Activated naive CD8-positive, alpha-beta T cell treated with anti-CD3 and anti-CD28 coated beads, Interleukin-2, amount 50 U/mL, for 24 hours (primary cell): ENCODE measurements at places on chromosomes 2 and 18.
A peak's percentile ranks its signal among the peaks of the same experiment; 100 is the strongest.

DNA sequence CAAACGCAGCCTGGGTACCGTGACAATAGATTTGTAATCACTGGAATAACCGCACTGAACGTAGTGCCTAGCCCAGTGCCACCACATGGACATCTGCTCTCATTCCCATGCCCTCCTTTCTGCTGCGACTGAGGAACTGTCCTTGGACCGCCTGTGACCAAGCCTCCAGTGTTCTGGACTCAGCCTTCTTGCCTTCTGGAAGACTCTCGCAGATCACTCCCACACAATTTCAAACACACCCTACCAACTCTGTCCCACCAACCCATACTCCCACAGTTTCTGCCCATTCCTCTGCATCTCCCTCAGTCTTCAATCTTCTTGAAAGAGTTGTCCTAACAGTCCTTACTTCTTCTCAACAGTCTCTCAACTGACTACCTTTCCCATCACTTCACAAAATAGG, 2.1 kb downstream of the RNF149 start:
- DNase-seq: no peak

DNA sequence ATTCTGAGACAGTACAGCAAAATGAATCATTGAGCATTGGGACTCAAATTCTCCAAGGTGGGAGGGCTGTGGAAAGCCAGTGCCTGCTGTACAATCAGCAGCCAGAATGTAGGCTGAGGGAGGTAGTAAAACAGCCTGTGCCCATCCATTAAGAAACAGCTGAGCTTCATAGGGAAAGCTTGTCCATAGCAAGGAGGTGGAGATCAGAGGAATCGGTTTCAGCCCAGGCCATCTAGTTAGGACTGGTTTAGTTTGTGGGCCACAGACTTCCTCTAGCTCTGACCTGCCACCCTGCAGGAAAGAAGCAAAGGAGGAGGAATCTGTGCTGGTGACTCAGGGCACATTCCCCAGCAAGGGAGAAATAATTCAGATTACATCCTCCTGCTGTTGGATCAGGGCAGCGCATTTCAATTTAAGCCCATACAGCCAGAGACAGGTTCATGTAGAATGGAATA, 333.4 kb downstream of the SETBP1 start:
- no peak for DNase-seq

DNA sequence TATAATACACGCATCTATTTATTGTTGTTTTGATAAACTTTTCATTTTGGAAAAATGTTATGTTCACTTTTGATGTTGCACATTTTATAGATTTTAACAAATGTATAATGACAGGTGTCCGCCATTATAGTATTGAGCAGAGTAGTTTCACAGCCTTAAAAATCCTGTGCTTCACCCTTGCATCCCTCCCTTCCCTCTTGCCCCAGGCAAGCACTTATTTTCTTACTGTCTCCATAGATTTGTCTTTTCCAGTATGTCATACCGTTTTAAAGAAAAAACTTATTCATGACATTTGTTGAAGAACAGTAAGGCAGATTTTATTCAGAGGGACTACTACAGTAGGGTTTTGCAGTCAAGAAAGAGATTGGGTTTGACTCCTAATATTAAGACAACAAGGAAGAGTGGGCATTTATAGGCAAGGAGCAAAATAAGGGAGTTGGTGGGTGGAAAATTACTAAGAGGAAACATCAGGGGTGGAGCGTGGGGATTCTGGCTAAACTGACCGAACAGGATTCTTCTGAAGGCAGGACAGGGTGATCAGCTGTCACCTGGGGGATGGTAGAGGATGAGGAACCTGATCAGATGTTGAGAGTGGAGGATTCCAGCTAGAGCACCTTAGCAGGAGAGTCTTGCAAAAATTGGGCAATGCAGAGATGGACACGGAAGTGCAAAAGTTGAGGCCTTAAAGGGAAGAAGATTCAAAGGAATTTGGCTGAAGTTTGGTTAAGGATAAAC, 108.8 kb downstream of the NCK2 start:
- DNase-seq: no peak

DNA sequence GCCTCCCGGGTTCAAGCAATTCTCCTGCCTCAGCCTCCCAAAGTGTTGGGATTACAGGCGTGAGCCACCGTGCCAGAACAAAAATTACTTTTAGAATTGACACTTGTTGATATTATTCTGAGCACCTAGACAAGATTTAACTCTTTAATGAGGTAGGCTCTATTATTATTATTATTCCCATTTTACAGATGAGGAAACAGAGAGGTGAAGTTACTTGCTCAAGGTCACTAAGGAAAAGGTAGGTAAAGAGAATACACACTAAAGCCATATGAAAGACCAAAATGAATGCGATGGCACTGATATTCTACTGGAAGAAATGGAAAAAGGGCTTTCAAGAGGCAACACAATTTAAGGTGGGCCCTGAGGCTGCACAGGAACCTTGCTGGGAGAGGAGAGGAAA, 73.8 kb upstream of the ZFP36L2 start:
- DNase-seq: no peak

GRCh38 chr18:51537487-51537886, 340.0 kb upstream of the MEX3C start:
- DNase-seq: no peak

DNA sequence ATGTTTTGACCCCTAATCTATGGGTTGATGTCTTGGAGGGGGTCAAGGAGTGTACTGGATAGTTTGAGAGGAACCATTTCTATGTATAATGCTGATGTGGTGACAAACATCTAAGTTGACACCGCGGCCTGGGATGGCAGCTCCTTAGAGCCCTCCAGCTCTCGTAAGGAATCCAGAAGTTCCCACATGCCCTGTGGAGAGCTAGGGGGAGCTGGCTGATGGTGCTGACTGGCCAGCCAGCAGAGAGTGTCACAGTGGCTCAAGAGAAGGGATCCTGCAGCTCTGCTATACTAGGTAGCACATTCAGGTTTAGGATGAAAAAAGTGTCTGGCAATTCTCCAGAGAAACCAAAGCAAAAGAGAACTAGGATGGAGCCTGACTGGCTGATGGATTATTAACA, 842.2 kb upstream of the VRK2 start:
- DNase-seq: no peak

DNA sequence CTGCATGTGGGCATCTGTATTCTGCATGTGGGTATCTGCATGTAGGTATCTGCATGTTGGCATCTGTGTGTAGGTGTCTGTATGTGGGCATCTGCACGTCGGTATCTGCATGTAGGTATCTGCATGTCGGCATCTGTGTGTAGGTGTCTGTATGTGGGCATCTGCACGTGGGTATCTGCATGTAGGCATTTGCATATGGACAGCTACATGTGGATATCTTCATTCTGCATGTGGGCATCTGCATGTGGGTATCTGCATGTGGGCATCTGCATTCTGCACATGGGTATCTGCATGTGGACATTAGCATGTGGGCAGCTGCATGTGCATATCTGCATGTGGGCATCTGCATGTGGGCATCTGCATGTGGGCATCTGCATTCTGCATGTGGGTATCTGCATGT, 537.4 kb downstream of the RNF144A start:
- DNase-seq: no peak

DNA sequence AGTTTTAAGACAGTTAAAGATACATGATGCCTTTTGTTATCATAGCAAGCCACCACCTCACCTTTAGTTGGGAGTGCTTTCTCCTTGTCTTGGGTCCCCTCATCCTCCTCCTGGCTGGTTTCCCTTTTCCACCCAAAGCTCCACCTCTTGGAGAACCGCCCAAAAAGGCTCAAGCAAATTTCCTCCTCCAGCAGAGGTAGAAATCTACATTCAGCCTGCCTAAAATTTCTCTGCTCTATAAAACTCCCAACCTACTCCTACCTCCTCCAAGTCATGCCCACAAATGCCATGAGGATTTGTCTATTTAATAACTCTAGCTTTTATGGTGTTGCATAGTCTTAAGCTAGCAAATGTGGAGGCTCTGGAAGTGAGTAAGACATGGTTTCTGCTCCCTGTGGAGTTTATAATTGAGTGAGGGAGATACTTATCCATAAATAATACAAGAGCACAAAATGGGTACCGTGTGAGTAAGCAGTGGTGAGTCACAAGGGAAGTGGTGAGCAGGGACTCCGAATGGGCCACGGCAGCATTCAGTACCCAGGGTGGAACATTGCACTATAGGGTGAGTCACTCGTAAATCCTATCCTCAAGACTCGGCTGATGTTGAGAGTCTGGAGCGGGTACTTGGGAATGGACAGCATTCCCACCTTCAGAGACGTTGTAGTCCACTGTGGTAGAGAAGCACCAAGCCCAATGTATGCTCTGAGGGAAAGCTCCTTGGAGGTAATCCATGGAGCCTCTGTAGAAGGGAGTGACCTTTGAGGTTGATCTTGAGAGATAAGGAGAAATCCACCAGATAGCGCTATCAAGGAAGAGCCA, 146.3 kb downstream of the RTN4 start:
- DNase-seq: peak; percentile 55

DNA sequence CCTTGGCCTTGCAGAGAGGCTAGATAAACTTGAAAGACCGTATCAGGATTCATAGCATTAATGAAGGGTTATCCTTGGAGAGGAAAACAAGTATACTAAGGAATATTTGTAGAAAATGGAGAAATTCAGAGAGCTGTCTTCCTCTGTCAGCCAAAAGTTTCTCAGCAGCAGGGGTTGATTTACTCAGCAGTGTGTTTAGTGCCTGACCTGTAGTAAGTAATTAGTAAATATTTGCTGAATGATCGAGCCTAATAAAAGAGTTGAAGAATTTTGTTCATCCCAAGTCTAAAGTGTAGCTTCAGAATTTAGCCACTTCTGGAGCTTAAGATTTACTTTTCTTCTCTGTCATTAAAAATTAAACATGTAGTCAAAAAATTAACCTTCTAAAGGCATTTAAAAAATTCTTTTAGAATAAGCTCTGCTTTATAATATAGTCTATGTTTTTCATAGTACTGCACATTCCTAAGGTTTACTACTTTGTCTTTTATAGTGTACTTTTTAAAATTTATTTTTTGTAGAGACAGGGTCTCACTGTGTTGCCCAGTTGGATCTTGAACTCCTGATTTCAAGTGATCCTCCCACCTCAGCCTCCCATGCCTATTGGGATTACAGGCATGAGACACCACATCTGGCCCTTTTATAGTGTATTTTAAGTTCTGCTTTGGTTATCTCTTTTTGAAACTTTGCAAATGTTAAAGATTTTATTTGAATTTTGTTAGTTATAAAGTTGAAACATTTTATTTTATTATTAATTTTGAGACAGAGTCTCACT, 138.4 kb upstream of the MYO3B start:
- DNase-seq: no peak

DNA sequence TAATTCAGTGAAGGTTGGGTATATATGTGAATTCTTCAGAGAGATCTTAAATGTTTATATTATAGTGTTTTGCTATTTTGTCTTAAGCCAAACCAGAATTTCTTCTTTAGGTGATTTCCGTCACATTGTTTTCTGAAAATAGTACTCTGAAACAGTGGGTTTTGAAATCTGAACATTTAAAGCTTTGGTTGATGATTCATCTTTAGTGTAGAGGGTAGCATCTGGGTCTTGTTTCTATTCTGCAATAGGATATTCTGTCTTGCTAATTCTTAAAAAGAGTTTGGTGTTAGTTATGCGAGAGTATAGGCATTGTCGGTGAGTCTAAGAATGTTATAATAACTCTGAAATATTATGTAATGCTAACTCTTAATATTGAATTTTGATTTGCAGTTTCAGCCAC, 69.6 kb upstream of the FAM237A start:
- DNase-seq: no peak

DNA sequence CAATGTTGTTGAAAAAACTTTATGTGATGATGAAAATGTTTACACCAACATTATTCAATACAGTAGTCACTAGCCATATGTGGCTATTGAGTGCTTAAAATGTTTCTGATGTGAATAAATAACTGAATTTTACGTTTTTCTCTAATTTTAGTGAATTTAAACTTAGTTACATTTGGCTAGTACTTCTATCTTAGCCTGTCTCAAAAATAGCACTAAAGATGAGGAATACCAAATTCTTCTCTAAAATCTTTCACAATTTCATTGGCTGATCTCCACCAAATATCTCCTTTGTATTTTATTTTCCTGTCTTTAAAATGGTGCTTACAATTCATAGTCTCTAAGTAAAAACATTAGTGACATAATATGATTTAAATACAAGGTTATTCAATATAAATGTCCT, 83.7 kb upstream of the RND3 start:
- DNase-seq: no peak

DNA sequence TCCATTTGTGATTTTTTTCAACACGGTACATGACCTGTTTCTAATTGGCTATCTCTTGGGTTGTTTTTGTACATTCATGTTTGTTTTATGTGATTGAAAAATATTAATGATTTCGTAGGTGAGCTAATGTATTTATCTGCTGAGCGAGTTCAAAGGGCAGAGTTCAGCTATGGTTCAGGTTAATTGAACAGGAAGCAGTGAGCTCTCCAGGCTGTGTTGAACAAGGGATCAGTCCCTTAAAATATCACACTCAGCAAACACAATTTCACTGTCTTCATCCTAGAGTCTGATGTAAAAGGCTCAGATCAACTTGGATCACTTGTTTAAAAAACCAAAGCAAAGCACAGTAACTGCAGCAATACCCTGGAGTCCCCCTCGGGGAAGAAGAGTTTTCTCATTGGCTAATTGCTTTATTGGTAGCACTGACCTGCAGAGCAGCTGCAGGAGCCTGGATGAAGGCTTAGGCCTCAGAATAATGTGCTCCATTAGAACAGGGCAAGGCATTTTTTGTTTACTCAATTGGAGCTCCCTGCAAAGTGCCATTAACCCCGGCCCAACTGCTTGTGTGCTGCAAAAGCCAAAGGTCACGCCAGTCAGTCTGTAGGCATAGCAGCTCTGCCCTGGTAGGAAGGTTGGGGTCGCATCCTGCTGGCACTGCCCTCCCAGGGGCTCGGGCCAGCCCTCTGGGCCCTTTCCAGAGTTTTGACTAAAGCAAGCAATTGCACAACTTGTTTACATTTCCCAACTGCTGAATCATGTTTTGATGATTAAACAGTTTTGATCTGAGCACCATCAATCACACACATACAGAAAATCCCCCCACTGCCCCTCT, 10.5 kb downstream of the ONECUT2 start:
- DNase-seq: no peak
